ENCODE measurements at places on chromosomes 2 and 18.

GRCh38 chr2:100981011-100981410 lies 21.1 kb upstream of the RPL31 start:
- no peak for DNase-seq

GRCh38 chr2:203453858-203454451 lies 81.1 kb downstream of the RAPH1 start:
- no peak for DNase-seq

GRCh38 chr2:11802782-11803191 lies 56.4 kb downstream of the LPIN1 start:
- no peak for DNase-seq

DNA sequence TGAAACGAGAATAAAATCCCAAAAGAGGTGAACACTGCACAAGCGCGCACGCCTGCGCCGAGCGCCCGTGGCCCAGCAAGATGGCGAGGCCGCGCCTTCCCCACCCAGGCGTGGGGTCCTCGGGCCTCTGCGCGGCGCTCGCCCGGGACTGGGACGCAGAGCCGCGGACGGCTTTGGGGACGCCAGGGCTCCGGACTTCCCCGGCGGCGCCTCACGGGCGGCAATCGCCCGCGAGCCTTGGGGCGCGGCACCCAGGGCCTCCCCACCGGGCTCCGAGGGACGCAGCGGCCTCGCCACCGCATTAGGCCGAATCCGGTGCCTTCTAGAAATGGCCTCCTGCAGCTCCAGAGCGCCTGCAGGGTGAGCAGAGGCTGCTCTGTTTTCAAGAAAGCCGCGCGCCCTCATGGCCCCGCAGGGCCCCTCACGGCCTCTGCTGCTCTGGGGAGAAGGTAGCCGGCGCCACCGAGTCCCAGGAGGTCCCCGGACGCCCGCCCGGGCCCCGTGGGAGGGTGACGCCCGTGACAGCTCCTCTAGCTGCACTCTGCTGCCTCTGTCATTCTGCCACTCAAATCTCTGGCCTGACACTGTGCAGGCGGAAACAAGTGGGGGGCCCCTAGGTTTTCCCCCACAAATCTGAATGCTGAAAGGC lies 35.9 kb upstream of the POMC start:
- DNase-seq: no peak

DNA sequence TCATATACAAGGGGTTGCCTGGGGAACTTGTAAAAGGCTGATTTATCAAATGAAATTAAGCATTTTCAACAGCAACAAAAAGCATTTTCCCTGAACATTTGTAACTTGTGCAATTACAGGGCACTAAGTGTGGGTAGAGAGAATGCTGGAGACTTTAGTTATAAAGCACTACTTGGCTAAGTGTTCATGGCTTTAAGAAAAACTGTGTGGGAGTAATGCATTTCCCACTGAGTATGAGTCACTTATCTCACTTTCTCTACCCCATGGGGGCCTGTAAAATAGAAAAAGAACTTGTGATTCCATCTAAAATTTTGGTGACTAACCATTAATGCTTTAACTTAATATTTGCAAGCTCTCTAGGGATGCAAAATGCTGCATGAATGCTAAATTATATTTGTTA lies 193.4 kb downstream of the CCDC102B start:
- DNase-seq: no peak

- DNase-seq: no peak
Observed at GRCh38 chr18:44464398-44465180, 216.1 kb upstream of the SETBP1 start.

GRCh38 chr2:11875481-11875880 lies 129.0 kb downstream of the LPIN1 start:
- no peak for DNase-seq

DNA sequence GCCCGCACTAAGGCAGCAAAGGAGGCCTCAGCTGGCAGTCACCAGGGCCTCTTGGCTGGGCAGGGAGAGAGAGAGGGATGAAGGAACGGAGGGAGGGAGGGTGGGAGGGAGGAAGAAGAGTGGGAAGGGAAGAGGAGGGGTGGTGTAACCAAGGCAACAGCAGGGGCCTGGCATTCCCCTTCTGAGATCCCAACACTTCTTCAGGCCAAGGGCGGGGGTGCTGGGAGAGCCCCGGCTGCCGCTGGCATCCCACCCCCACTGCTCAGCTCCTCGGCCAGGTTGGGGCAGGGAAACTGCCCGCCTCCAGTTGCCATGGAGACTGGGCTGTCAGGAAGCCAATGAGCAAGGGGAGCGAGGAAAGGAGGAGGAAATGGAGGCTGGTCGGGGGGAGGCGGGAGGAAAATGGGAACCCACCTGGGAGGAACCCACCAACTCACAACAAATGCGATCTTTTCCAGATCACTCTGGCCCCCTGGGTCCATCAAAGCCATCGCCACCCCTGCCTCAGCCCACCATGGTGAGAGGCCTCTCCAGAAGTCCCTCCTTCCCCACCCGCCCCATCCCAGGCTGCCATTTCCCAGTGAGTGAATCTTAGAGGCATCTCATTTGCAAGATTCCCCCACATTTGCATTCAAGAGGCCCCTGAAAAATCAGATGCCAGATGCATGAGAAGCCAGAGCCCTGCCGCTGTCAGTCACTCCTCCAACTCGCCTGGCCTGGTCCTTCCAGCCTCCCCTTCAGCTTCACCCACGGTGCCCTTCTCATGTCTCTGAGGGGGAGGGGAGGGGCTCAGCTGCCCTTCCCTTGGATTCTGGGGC lies 12.4 kb downstream of the SH2D6 start:
- DNase-seq: no peak

GRCh38 chr18:3466872-3467271 lies 16.9 kb downstream of the TGIF1 start:
- DNase-seq: no peak

DNA sequence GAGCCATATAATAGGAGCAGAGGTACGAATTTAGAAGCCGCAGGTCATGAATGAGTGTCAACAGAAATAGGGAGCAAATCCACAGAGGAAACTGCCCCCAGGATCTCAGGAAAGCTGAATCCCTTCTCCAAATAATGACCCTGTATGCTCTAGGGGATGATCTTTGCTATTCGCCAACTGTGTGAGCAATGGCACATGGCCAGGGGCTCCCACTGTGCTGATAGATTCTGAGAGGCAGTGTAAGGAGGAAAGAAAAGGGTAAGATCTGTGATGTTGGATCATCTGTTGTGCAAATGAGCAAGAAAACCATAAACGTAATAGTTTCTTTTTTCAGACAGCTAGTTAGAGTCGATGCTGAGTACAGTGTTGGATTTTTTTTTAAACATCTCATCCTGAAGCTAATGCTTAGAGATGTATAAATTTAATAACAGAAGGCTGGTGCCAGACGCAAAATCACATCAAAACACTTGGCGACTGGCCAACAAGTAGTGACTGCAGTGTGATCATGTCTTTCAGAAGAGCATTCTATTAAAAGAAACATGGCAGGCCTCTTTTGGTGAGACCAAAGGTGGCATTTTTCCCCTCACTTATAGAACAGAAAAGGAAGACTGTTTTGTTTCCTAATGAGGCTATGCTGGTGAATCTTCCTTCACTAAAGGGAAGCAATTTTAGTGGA lies 77.4 kb downstream of the ABCA12 start:
- DNase-seq: no peak

- no peak for DNase-seq
Observed at GRCh38 chr18:12821408-12821807, 62.6 kb downstream of the PTPN2 start.

DNA sequence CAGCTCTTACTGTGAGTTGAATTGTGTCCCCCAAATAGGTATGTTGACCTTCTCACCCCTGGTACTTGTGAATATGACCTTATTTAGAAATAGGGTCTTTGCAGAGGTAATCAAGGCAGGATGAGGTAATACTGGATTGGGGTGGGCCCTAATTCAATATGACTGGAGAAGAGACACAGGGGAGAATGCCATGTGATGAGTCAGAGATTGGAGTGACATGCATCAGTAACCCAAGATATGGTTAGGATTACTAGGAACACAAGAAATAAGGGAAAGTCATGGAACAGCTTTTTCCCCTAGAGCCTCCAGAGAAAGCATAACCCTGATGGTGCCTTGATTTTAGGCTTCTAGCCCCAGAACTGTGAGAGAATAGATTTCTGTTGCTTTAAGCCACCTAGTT lies 37.0 kb upstream of the ATP5MC3 start:
- no peak for DNase-seq

All from stimulated activated CD8-positive, alpha-beta memory T cell treated with anti-CD3 and anti-CD28 coated beads, Interleukin-4, amount 100 ng/mL, for 4 hours (primary cell).